Upper lobe of right lung (tissue), 1 donor: ENCODE measurements at places on chromosomes 5 and 9.

GRCh38 chr9:121187636-121188305, 13.9 kb downstream of the RAB14 start:
- no peak for DNase-seq

DNA sequence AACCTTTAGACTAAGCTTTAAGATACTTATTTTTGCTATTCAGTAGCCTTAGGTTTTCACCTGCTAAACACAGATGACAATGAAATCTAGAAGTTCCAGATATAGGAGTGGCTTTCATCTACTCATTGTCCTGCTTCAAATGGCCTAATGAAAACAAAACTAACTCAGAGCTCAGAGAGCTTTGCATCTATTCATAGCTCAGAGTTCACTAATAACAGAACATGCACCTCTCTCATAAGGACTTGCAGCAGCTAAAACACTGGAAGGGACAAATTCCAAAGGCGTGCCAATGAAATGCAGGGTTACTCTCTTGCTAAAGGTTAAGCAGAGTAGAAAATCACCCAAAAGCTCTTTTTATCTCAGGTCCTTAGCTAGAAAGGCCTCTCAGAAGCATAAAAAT, 29.0 kb downstream of the SLC31A2 start:
- no peak for DNase-seq

- DNase-seq, result no peak
Measured at GRCh38 chr9:24602693-24603352, 57.1 kb upstream of the IZUMO3 start.

- DNase-seq, result no peak
Measured at GRCh38 chr9:98851730-98852459, 44.4 kb downstream of the GALNT12 start.

DNA sequence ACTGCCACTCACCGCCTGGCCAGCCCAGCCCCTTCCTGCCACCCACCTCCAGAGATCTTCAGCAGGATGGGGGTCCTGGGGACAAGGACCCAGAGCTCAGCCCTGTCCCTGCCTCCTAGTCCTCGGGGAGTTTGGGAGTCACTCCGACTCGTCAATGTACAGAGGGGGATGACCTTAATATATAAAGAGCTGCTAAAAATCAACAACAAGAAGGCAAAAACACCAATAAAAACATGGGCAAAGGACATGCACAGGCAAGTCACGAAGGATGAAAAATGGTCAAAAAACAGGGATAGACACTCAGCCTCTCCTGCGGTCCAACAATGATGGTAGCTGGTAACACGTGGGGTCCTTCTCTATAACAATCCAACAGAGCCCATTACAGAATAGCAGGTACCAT, 4.7 kb upstream of the ASB6 start:
- no peak for DNase-seq

GRCh38 chr5:141898448-141899049, 20.3 kb upstream of the PCDH1 start:
- DNase-seq, result no peak

DNA sequence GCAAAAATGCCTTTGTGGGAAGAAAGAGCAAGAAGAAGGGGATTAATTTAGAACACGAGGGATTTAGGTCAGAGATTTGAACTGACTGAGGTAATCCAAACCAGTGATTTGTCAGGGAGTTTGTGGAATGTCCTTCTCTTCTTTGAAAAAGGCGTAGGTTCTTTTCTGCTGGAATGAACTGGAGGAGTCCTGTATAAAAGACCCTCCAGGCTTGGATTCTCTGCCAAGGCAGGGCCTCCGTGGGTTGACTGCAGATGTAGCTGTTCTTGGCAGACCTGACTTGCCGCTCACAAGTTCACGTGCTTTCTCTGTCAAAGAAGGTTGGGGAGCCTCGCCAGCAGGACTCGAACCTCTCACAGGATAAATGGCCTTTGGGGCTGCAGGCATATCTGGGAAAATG, 62.8 kb upstream of the STC2 start:
- no peak for DNase-seq

DNA sequence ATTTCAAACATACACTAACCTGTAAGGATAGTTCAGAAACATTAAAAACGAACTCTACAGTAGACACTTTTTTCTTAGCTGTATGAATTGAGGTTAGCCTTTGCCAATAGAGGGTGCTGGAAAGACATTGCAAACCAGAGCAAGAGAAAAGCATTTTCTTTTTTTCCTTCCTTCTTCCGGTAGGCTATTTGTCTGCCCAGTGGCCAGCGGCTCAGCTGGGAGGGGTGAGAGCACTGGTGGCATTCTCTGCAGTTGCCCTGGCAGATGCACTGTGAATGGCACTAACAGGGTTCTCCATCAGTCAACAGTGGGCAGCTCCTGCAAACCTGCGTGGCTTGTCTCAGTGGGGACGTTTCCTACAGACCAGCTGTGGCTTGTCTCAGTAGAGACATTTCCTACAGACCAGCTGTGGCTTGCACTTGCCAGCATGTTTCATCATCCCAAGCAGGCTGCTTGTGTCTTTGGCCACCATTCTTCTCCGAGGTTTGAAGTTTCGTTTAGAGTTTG, 984.5 kb upstream of the CDH18 start:
- DNase-seq, result peak; percentile 67

DNA sequence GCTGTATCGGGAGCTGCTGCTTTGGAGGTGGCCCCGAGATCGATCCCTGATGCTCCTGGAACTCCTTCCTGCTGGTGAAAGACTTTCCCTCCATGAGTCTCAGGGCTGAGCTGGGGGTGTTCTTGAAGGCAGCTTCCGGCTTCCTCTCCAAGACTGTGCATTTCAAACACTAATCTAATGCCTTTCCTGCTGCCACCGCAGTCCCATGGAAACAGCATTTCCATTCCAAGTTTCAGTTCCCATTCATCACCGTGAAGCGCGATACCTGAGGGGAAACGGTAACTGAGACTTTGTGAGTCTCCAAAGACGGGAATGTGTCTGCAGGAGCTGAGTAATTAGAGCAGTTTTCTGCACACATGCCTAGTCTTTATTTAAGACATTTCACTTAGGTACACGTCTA, 230.1 kb downstream of the PAX5 start:
- no peak for DNase-seq

GRCh38 chr9:136617746-136618579, 44.8 kb upstream of the EGFL7 start:
- DNase-seq, result no peak

DNA sequence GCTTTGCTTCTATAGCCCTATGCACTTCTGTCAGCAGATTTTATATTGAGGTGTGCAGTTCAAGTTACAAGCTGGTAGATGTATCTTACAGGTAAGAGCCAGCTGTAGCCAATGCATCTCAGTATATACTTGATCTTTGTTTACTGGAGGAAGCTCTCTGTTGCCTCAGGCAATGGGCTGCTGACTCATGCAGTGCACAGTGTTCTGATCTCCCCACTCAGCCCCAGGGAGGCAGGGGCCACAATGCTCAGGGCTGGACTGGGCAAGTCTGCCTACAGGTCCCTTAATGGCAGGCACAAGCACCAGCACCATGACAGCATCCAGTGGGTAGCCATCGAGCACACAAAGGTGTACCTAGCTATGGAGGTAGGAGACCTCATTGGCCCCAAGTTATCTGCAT, 178.8 kb upstream of the CDH10 start:
- no peak for DNase-seq

GRCh38 chr5:128537221-128537999, 635 bp downstream of the FBN2 start:
- DNase-seq, result peak; percentile 68

GRCh38 chr5:30502277-30502676, 691.2 kb upstream of the CDH6 start:
- DNase-seq, result no peak

DNA sequence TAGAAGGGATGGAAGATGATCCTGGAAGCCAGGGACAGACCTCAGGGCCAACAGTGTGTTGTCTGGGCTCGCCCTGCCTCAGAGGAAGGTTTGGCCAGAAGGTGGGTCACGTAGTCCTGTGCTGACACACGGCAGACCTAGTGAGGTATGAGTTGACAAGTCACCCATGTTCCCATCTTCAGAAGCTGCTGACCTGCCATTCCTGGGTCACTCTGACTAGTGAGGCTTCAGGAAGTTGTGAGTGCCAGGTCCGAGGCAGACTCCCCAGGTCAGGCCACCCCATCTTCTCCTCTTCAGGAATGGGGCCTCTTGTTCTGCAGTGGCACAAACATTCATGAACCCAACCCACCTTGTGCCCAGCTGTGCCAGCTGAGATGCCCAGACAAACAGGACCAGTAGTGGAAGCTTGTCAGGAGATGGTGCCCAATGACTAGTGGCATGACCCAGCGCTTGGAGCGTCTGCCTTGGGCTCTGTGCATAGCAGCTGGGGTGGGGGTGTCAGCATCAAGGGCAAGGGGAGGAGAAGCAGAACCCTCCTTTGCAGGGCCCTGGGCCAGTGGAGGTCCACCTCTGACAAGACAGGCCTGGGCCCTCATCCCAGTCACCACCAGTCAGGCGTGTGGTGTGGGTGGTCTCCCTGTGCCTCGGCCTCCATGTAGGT, 16.8 kb upstream of the ANGPTL2 start:
- DNase-seq, result peak; percentile 46

GRCh38 chr9:125066839-125067619, 76.3 kb downstream of the SCAI start:
- DNase-seq, result no peak

- no peak for DNase-seq
Measured at GRCh38 chr9:37210737-37211523, 90.6 kb downstream of the ZCCHC7 start.

- DNase-seq, result no peak
Measured at GRCh38 chr5:20034717-20035116, 46.7 kb upstream of the CDH18 start.

- no peak for DNase-seq
Measured at GRCh38 chr9:98323831-98324135, 68.3 kb upstream of the TBC1D2 start.

DNA sequence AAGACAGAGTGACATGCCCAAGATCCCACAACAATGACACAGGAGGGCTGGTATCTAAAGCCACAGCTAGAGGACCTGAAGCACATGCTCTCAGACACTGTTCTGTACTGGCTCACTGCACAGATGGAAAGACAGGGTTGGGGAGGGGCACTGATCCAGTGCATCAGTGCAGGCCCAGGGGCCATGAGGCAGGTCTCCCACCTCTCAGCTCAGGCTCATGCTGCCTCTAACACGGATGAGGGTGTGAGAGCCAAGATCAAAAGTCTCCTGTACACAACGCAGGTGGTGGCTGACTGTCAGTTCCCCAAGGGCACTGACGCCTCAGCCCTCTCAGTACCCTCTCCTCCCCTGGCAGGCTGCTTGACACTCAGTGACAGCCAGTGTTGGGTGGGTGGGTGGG, 10.9 kb downstream of the RAPGEF1 start:
- no peak for DNase-seq

- DNase-seq, result peak; percentile 41
Measured at GRCh38 chr9:132717326-132717945, 47.2 kb downstream of the GTF3C4 start.

- DNase-seq, result no peak
Measured at GRCh38 chr9:130262061-130262745, 3.4 kb upstream of the HMCN2 start.

GRCh38 chr5:180046656-180047055, 24.9 kb downstream of the RNF130 start:
- DNase-seq, result no peak

DNA sequence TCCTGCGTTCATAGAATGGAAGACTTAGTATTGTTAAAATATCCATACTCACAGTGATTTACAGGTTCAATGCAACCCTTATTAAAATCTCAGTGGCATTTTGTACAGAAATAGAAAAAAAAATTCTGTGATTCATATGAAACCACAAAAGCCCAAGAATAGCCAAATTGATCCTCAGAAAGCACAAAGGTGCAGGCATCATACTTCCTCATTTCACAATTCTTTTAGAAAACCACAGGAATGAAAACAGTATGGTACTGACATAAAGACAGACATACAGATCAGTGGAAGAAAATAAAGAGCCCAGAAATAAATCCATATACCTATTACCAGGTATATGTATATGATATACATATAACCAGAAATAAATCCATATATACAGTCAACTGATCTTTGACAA, 86.8 kb upstream of the MEGF10 start:
- no peak for DNase-seq

GRCh38 chr5:13115476-13115875, 829.0 kb downstream of the DNAH5 start:
- no peak for DNase-seq

GRCh38 chr5:154288145-154288544, 97.6 kb downstream of the GALNT10 start:
- DNase-seq, result no peak

- DNase-seq, result no peak
Measured at GRCh38 chr5:174120401-174121005, 75.0 kb downstream of the NSG2 start.

GRCh38 chr5:21856987-21857386, 996.2 kb downstream of the CDH12 start:
- DNase-seq, result no peak

GRCh38 chr9:123548741-123549545, 192.9 kb downstream of the CRB2 start:
- DNase-seq, result no peak

- no peak for DNase-seq
Measured at GRCh38 chr5:177044641-177045040, 22.1 kb downstream of the ZNF346 start.

GRCh38 chr9:128115187-128116103, 12.1 kb downstream of the PTGES2 start:
- DNase-seq, result peak; percentile 67

- DNase-seq, result no peak
Measured at GRCh38 chr5:93395971-93396379, 185.0 kb downstream of the NR2F1-AS1 start.

- DNase-seq, result no peak
Measured at GRCh38 chr9:116541402-116541801, 145.7 kb upstream of the TRIM32 start.

- DNase-seq, result no peak
Measured at GRCh38 chr9:12783767-12784460, 9.1 kb downstream of the LURAP1L start.

DNA sequence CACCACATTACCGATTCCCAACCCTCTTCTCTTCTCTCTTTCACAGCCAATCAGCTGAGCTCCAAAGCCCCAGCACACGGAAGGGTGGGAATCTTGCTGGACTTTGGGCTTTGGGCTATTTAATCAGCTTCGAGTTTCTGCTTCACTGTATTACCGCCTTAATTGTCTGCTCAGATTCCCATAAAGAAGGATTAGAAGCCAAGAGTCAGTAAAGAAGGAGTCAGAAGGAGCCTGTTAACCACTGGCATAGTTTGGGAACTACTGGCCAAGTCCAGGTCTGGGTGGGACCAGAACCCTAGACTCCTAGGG, 4.4 kb downstream of the SPRY4 start:
- no peak for DNase-seq

- DNase-seq, result no peak
Measured at GRCh38 chr5:127416906-127417305, 100.5 kb upstream of the PRRC1 start.

GRCh38 chr9:34430843-34431437, 27.4 kb downstream of the FAM219A start:
- no peak for DNase-seq

DNA sequence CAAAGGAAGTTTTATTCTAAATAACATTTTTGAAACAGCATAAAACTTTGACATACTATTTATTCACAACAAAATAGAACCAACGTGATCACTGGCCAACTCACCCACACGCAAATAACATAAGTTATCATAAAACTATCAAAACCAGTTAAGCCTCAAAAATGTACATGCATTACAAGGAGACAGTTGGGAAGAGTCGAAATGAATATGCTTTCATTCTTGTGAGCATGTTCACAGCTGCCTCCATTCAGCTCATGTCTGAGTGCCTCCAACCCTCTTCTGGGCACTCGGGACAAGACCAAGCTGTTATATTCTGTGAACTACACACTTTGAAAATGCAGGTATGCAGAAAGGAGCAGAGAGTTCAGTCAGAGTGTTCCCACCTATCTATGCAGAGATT, 284.9 kb downstream of the BNC2 start:
- DNase-seq, result no peak

- DNase-seq, result peak; percentile 25
Measured at GRCh38 chr5:1743061-1743768, 56.4 kb downstream of the MRPL36 start.
